ENCODE measurements at places on chromosomes 12 and 14.

DNA sequence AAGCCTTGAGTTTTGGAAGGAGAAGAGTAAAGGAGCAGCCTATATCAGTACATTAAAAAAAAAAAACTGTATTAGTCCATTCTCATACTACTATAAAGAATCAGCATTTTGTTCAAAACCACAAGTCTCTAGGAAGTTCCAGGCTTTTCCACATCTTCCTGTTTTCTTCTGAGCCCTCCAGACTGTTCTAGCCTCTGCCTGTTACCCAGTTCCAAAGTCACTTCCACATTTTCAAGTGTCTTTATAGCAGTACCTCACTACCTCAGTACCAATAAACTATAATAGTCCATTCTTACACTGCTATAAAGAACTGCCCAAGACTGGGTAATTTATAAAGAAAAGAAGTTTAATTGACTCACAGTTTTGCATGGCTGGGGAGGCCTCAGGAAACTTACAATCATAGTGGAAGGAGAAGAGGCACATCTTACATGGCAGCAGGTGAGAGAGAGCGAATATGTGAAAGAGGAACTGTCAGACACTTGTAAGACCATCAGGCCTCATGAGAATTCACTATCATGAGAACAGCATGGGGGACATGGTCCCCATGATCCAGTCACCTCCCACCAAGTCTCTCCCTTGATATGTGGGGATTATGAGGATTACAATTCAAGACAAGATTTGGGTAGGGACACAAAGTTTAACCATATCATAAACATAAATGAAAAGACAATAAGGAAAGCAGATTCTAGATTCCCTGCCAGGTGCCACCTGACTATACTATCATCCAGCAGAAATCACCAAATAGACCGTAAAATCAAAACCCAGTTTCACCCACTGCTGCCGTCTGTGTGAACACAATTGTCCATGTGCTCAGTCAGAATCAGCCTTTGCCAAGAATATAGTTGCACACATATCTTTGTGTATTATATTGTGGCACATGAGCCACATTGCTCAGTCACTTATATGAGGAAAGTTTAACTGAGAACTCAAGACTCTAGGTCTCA is 27.8 kb downstream of the TOGARAM1 start:
- DNase-seq, result no peak

DNA sequence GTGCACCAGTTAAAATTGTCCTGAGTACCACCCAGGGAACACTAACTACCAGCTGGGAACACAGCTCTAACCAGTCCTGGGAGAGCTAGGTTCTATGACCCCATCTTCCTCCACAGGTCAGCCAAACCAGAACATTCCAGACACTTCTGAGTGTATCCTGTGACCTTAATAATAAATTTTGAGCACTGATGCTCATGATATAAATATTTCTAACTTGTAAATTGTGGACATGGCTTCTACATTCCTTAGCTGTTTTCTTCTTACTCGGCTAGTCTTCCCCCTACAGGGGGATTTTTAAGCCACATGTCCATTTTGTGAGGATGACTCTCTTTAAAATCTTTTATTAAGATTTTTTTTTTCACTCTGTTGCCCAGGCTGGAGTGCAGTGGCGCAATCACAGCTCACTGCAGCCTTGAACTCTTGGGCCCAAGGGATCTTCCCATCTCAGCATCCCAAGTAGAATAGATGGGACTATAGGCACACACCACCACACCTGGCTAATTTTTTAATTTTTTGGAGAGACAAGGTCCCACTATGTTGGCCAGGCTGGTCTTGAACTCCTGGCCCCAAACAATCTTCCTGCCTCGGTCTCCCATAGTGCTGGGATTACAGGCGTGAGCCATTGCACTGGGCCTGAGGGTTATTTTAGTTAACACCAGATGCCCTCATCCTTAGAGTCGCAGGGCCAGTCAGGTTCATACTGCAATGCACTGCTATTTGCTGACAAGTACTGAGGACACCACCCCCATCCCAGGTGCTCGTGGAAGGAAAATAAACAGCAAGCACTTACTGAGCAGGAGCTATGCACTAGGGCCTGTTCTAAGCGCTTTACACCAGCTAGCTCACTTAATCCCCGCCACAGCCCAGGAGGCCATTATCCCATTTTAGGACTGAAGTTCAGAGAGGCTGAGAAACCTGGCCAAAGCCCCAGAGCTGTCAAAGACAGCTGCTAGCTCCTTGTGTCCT is 142.6 kb upstream of the NCOR2 start:
- DNase-seq, result no peak

- no peak for DNase-seq
Observed at GRCh38 chr12:74119811-74120362, 417.7 kb upstream of the ATXN7L3B start.

DNA sequence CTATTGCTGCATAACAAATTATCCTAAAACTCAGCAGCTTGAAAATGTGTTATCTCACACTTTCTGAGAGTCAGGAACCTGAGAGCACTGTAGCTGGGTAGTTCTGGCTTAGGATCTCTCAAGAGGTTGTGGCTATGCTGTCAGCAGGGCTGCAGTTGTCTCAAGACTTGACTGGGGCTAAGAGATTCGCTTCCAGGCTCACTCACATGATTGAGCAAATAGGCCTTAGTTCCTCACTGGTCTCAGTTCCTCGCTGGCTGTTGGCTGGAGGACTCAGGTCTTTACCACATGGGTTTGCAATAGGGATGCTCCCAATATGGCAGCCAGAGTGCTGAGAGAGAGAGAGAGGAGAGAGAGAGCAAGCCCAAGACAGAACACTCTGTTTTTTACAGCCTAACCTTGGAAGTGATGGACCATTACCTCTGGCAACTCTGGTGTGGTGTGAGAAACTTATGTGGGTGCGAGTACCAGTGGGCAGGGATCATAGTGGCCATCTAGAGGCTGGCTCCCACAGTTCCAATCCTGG is 15.9 kb upstream of the DHRS2 start:
- DNase-seq, result no peak

GRCh38 chr14:78297858-78298257 is 127.7 kb downstream of the NRXN3 start:
- DNase-seq, result no peak

- DNase-seq, result no peak
Observed at GRCh38 chr12:116160231-116160630, 117.3 kb downstream of the MED13L start.

DNA sequence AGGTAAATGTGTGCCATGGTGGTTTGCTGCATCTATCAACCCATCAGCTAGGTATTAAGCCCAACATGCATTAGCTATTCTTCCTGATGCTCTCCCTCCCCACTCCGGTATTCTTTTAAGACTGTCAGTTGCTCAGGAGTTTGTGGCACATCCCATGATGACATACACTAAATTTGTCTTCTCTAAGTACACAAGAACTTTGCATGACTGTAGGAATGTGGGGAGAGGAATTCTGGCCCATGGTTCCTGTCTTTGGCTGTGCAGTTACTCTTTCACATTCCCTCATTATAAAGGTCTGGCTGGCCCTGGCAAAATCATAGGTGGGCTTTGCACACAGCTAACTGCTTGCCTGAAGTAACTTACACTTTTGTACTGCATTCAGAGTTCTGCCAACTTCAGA is 30.3 kb downstream of the HMGA2 start:
- no peak for DNase-seq

- DNase-seq, result no peak
Observed at GRCh38 chr14:33764876-33765650, 185.8 kb downstream of the EGLN3 start.

- DNase-seq, result no peak
Observed at GRCh38 chr12:47939009-47939601, 24.3 kb upstream of the TMEM106C start.

DNA sequence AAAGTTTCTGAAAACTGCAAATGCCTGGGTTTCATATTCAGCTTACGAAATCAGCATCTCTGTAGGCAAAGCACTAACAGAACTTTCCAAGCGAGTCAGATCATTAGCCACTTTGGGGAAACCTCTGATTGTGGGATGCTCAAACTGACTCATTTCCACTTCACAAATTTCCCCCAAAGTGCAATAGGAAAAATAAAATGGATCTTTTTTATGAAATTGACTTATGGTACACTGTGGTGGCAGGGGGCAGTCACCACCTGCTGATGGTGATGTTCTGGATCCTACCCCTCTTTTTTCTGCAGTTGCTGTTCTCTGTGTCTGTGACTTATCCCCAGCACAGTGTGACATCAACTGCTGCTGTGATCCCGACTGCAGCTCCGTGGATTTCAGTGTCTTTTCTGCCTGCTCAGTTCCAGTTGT is 5.6 kb downstream of the TCTN1 start:
- no peak for DNase-seq

GRCh38 chr12:105998561-105998960 is 140.2 kb downstream of the NUAK1 start:
- DNase-seq, result no peak

- no peak for DNase-seq
Observed at GRCh38 chr12:129771238-129771637, 132.6 kb downstream of the TMEM132D start.

DNA sequence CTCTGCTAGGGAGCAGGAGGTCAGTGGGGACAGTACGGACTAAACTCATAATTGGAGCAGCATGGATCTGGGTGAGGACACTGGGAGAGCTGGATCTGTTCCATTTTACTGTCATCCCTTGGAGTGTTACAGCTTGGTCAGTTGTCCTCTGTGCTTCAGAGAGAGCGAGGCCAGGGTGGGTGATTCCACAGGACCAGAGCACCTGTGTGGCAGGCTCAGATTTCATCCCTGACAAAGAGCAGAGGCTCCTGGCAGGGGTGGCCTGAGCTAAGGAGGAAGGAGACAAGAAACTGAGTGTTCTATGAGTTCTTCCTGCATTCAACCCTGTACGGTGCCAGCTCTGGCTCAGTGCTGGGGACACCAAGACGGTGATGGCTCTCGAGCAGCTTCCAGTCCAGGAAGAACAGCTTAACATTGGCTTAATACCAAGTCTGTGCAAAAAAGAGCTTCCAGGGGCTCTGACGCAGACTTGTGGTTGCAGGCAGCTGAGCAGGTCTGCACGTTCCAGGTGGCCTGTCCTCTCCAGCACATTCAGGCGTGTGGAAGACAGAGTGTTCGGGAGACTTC is 8.4 kb upstream of the PGF start:
- DNase-seq, result no peak

DNA sequence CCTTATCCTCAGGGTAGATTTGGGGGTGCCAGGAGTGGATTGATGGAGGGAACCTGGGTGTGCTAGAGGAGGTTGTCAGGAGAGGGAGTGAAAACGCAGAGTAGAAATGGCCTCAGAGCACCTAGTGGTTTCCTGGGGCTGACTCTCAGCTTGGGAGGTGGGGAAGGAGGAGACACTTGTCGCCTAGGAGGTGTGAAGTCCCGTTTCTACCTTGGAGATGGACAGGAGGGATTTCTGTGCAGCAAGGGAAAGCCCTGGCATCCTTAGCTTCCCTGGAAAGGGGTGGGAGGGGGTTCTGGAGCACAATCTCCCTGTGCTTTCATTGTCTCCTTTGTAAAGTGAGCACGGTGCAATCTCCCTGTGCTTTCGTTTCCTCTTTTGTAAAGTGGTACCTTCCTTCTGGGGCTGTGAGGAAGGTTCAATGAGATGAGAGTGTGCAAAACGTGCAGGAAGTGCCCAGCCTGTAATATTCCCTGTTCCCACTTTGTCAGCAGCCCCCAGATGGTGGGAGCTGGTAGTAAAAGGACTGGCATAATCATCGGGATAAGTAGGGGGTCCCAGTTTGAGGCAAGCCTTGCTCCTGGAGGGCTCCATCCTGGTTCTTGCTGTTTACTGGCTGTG is 1.6 kb downstream of the OAS3 start:
- DNase-seq, result no peak

GRCh38 chr12:87381742-87382141 is 647.5 kb downstream of the C12orf50 start:
- DNase-seq, result no peak

GRCh38 chr12:94586589-94587259 is 63.6 kb downstream of the TMCC3 start:
- DNase-seq, result no peak

DNA sequence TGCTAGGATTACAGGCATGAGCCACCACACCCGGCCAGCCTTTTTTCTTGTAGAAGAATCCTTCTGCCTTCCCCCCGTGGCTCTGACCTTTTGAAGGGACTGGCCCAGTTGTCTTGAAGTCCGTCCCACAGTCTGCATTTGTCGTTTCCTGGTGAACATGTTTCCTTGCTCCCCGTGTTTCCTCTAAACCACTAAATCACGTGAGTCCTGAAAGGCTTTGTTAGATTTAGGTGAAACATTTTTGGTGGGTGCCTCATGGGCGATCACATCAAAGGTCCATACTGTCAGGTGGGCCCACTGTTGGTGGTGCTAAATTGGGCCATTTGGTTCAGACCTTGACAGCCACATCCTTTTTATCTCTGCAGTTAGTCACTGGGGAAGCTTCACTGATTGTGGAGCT is 26.3 kb downstream of the MLXIP start:
- DNase-seq, result no peak

GRCh38 chr14:69593018-69593677 is 18.2 kb upstream of the SUSD6 start:
- DNase-seq, result no peak

DNA sequence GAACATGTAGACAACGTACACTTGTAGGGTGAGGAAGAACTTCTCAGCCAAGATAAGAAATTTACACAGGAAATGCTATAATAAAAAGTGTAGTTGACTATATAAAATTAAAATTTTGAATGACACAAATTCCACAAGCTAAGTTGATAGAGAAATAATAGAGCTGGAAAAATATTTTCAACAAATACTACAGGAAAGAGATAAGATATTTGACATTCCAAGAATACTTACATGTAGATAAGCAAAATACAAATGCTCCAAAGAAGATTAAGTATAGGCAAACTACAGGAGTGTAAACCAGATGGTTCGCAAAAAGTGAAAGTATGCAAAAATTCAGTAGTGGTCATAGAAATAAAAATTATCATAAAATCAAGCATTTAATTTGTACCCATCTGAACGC is 49.2 kb upstream of the ANP32D start:
- DNase-seq, result no peak

GRCh38 chr12:26830783-26831551 is 2.0 kb downstream of the ITPR2 start:
- DNase-seq, result no peak

DNA sequence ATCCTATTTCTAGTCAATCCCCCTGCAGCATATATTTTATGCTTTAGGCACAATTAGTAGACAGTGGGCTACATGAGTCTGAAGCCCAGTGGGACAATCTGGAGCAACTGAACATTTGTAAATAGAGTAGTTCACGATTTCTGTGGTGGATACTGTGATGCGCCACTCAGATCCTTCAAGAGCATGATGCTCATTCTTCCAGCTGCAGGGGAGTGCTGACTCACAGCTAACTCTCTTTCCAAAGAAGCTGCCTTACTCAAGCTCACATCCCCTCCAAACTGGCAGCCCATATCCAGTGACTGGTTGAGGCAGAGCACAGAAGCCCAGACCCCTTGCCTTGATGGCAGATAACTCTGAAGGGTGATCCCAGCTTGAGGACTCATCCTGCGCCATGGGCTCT is 224.2 kb upstream of the EEA1 start:
- DNase-seq, result no peak

GRCh38 chr12:18898470-18898869 is 160.6 kb downstream of the CAPZA3 start:
- no peak for DNase-seq

DNA sequence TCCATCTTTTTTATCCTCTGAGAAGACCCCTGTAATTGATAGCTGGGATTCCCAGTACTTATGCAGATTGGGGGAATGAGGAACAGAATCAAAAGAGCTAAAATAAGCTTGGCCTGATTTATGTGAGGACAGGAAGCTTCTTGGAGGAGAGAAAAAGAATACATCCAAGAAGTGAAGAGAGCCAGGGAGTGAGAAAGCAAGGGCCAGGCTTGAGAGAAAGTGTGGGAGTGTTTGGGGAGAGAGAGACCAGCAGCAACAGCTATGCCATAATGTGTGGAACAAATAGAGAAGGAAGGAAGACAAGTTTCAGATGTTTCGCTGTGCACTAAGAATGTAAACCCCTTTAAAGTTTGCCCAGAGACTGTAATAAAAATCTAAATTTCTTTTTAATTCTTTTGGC is 4.0 kb upstream of the CCDC184 start:
- no peak for DNase-seq
